Fibroblast of gingiva (primary cell): ENCODE measurements at places on chromosomes 1 and 21.

DNA sequence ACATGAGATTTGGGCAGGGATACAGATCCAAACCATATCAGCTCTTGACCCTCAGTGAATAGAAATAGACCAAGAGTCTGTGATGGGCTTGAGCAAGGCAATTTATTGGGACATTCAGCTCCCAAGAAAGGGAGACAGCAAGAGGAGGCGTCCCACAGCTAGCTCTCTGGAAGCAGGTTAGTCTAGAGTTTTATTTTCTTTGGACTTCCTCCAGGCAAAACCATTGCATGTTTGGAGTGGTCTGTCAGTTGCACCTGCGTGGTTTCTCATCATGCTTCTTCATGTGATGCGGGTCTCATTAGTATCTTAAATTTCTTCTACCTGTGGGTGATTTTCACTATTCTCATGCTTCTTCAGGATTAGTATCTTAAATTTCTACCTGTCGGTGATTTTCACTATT, 1530.6 kb downstream of the PLA2G4A start:
- DNase-seq = no peak

- DNase-seq = peak; percentile 76
Observed at GRCh38 chr1:207797229-207797973, 45.5 kb downstream of the CD46 start.

DNA sequence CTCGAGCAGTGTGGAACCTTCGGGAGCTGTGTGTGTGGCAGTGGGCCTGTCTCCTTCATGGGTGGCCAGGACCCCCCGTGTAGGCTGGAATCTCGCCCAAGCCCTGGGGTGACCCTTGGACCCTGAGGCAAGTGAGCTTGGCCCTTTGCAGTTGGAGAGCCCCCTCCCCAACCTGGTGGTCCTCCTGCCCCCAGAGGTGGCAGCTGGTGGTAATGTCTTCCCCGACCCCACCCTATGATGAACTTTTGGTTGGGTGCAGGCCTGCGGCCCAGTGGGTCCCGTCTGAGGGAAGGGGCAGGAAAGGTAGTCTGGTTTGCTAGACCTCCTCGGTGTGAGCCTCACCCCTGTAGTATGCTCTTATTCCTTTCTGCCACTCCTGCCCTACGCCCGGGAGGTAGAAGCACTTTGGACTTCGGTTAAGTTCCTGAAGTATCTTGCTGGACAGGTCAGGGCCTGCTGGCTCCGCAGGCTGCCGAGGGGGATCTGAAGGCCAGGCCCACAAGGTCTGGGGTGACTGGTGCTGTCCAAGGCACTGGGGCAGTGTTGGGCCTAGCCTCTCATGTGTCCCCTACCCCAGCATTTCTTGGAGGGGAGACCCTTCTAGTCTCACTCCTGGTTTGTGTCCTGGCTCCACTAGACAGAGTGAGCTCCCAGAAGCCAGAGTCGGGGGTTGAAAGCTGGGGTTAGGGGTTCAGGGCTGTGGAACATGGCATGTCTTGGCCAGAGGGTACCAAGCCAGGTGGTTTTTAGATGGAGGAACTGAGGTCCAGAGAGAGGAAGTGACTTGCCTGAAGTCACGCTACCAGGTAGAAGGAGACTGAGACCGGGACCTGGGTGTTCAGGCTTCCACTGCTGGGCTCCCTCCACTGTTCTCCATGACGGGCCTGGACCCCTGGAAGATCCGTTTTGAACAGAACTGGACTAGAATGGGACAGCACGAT, 1.8 kb downstream of the ZNF362 start:
- no peak for DNase-seq

DNA sequence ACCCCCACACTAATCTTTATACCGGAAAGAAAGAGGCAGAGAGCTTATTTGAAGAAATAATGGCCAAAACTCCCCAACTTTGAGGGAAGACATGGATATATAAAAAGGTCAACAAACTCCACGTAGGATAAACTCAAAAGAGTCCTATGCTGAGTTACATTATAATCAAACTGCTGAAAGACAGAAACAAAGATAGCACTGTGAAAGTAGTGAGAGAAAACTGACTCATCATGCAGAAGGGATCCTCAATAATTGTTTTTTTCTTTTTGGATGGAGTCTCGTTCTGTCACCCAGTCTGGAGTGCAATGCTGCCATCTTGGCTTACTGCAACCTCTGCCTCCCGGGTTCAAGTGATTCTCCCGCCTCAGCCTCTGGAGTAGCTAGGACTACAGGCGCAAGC, 48.5 kb upstream of the TTC39A start:
- DNase-seq = no peak

GRCh38 chr1:115781343-115781742, 12.8 kb upstream of the CASQ2 start:
- DNase-seq = peak; percentile 46

DNA sequence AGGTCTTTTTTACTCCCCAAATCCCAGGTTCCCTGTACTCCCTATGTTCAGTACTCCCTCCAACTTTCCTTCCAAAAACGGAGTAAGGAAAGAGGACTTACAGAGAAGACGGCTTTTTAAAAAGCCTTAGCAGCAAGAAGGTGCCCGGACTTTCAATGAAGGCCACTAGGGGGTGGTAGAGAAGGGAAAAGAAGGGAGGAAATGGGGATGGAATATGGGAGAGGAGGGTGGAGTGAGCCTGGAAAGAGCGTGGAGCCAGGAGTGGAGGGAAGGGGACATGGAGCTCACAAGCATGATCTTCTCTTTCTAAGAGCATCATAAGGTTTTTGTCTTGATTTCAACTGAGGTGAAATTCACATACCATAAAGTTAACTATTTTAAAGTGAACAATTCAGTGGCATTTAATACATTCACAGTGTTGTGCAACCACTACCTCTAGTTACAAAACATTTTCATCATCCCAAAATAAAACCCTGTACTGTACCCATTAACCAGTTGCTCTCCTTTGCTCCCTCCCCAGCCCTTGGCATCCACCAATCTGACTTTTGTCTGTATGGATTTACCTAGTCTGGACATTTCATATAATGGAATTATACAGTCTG, 129.9 kb downstream of the ZNF281 start:
- peak; percentile 48 for DNase-seq

DNA sequence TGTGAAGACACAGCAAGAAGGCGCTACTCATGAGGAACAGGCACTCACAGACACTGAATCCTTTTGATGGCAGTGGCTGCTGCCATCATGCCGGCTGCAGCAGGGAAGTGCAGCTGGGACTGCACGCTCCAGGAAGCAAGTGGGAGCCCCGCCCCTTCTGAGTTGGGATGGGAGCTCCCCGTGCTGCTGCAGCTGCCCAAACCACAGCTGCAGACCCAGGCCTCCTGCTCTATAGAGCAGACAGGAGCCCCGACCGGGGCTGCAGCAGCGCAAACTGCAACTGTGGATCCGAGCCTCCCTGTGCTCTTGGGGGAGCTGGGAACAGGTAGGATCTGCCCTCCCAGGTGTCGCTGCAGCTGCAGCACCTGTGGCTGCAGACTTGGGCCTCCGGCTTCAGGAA, 65.2 kb upstream of the MARK1 start:
- DNase-seq = no peak

DNA sequence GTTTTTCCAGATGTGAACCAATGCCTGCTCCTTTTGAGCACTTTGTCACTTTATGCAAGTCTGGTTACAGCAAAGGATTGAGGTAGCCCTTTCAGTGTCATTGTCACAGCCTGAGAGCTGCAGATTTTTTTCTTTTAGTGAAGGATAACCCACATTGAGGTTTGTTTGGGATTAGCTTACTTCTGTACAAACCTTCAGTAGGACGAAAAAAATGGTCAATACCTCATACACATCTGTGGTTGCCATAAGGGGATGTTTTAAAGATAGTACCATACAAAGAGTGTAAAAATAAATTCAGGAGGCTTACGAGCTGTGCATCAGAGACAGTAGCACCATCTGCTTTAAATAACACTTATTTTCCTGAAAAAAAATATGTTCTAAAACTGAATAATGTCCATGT, 566.0 kb downstream of the AJAP1 start:
- no peak for DNase-seq

GRCh38 chr1:188023206-188023605, 1194.5 kb downstream of the PLA2G4A start:
- DNase-seq = no peak

- DNase-seq = no peak
Observed at GRCh38 chr1:8239306-8240023, 78.4 kb upstream of the SLC45A1 start.

GRCh38 chr21:46431448-46431847, 27.2 kb upstream of the DIP2A start:
- DNase-seq = no peak

- DNase-seq = no peak
Observed at GRCh38 chr1:67937010-67937409, 103.7 kb upstream of the GNG12 start.

DNA sequence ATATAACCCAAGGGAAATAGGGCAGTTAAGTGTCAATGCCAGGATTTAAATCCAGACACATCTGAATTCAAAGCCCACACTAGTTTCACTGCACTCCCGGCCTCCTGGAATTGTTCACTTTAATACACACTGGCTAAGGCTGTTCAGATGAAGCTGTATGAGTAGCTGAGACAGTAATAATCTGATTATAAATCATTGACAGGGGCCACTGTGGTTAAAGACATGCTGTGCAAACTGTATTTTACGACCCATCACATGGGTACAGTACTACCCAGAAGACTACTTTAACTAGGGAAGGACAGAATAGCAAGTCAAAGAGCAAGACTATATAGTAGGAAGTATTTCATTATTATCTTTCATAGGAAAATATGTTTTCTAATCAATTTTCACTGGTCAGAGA, 16.1 kb upstream of the NTNG1 start:
- no peak for DNase-seq

GRCh38 chr1:8831340-8831739, 13.9 kb upstream of the RERE start:
- DNase-seq = no peak

DNA sequence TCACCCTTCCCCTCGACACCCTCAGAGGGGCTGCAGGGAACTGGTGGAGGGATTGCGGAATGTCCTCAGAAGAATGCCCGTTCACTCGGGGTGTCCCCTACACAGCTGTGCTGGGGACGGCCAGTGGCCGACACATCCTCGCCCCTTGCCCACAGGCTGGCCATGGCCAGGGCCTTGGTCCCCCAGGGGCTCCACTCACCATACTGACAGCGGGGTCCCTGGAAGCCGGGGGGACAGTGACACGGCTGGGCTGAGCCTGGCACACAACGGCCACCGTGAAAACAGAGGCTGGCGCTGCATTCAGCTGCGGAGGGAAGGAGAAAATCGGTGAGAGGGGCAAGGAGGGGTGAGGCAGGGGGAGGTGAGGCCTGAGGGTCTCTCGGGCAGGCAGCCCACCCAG, 31.7 kb downstream of the MEGF6 start:
- no peak for DNase-seq

DNA sequence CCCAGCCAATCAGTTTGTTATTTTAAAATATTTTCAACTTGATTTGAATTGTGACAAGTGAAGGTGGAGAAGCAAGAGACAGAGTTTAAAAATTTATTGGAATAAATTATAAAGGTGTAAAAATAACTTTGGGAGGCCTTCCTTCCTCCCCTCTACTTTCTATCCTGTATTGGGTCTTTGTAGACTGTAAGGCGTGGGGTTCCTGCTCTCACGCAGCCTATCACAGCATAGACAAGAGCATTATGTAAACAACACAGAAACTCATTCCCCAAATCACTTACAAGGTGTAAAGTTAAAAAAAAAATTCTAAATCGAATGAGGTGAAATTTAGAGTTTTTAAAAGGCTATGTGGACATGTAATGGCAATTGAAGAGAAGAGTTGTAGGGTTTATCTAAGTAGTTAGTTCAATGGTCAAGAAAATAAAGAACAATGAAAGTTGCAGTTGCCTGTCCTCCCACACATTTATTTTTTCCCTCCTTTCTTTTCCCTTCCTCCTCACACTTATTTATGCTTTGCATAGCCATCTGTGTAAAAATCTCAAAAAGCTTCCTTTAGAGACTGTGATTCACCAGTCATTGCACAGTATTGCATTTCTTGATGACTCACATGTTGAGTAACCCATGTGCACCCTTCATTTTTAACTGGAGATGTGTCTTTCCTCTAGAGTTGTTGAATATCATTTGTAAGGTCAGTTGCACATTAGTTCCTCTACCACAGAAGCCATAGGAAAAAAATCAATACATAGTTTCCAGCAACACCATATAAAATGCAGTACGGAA, 242.2 kb downstream of the PTPRC start:
- peak; percentile 83 for DNase-seq

DNA sequence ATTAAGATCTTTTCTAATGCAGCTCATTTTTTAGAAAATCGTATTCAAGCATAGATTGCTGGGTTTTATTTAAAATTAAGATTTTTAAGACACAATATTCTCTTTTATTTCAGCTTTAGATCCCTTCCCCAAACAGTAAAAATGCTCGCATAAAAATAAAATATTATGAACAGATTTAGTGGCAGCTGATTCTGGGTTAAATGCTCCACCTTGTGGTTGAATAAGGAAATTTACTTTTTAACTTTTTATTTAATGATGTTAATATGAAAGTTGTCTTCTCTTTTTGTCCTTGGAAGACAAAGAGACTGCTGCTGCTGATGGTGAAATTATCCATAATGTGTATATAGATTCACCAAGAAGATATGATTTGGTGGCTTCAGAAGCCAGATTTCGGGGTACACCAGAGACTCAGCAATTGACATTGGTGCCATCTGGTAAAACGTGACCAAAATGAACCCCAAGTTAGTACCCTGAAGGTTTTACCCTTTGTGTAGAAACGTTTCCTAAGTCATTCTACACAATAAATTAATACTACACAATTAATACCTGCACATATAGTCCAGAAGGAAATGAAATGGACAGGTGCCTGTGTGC, 128.0 kb downstream of the ADAMTS1 start:
- peak; percentile 6 for DNase-seq

DNA sequence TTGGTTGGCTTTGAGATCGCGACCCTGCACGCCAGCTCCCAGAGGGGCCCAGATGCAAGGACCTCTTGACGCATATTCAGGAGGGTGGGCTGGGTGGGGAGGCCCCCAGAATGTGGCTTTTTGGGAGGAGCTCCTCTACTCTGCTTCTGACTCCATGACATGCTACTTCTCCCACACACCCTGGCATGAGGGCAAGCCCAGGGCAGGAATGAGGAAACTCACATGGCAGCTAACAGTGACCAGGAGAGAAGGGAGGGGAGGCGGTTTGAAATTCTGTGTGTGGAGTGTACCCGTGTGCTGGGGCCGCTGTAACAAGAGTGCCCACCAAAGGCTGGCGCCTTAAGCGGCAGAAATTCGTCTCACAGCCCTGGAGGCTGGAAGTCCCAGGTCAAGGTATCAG, 61.3 kb upstream of the GPR153 start:
- no peak for DNase-seq

GRCh38 chr1:10509809-10510509, 35.2 kb downstream of the PEX14 start:
- no peak for DNase-seq

- no peak for DNase-seq
Observed at GRCh38 chr1:76033800-76034475, 40.6 kb upstream of the ST6GALNAC3 start.

GRCh38 chr1:53025034-53025768, 36.8 kb upstream of the PODN start:
- DNase-seq = peak; percentile 80

DNA sequence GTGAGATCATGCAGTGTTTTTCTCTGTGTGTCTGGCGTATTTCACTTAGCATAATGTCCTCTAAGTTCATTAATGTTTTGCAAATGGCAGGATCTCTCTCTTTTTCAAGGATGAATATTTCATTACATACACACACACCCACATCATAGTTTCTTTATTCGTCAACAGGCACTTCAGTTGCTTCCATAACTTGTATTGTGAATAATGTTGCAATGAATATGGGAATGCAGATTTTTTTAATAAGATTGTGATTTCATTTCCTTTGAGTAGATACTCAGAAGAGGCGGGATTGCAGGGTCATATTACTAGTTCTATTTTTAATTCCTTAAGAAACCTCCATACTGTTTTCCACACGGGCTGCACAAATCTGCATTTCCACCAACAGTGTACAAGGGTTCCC, 134.0 kb downstream of the CLEC20A start:
- peak; percentile 78 for DNase-seq

GRCh38 chr1:209927466-209927865, 10.6 kb upstream of the SYT14 start:
- DNase-seq = no peak
